Astrocyte of the cerebellum (primary cell): ENCODE measurements at places on chromosomes 4 and X.

- peak; percentile 27 for DNase-seq
Observed at GRCh38 chr4:60605646-60606354, 594.3 kb upstream of the ADGRL3 start.

GRCh38 chr4:8674311-8674885 is 81.8 kb downstream of the CPZ start:
- DNase-seq, result no peak

GRCh38 chr4:122658377-122658776 is 37.5 kb upstream of the IL21 start:
- no peak for DNase-seq

DNA sequence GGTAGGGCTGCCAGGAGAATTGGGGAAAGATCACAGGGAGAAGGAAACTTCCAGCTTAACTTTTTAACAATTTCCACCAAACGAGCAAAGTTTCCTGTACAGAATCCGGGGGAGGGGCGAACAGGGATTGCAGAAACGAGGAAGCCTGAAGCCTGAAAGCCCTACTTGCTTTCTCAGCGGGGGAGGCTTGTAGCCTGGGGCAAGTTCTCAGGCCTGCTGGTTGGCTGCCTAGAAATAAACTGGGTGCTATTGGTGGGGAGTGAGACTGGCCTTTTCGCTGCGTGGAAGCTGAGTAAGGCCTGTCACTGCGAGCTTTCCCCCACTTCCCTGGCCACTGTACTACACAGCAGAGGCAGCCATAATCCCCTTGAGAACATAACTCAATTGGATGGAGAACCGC is 110.8 kb upstream of the ATP8A1 start:
- DNase-seq, result no peak

GRCh38 chr4:30912098-30912714 is 192.0 kb downstream of the PCDH7 start:
- peak; percentile 2 for DNase-seq

- no peak for DNase-seq
Observed at GRCh38 chr4:168773388-168774195, 236.5 kb downstream of the CBR4 start.

- DNase-seq, result no peak
Observed at GRCh38 chr4:142656178-142656577, 189.9 kb downstream of the INPP4B start.

DNA sequence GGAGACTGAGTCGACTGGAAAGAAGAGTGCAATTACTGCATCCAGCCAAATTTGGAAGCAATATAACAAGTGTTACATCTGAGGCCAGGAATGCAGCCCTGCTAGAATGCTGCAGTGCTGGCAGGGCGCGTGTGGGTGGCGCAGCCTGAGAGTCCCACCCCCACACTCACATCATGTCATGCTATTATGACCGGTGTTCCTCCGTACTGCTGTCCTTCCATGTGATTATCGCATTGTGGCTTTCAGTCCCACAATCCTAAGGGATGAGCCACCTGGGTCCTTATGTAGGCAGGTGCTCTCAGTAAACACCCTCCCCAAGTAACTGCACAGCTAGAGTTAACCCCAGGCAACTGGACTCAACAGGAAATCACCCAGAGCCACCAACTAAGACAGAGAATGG is 122.6 kb upstream of the CPEB2 start:
- no peak for DNase-seq

DNA sequence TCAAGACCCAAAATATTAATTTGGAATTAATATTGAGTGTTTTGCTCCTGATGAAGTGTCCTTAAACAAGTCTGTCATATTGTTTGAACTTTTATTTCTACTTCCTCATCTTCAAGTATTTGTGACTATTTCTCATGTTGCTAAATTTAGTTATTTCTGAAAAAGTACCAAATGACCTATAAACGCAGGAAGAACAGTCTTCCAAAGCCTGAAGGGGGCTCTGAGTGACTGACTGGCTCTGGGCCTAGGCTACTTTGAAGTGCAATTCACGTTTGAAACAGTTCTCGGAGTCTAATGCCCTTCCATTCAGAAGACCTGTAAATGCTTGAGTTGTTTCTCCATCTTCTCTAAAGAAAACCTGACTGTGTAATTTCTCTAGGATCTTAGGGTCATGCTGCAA is 26.5 kb downstream of the GALNT7 start:
- no peak for DNase-seq

- peak; percentile 35 for DNase-seq
Observed at GRCh38 chrX:10450229-10450958, 170.0 kb downstream of the MID1 start.

- no peak for DNase-seq
Observed at GRCh38 chrX:100296183-100296753, 113.8 kb downstream of the PCDH19 start.

DNA sequence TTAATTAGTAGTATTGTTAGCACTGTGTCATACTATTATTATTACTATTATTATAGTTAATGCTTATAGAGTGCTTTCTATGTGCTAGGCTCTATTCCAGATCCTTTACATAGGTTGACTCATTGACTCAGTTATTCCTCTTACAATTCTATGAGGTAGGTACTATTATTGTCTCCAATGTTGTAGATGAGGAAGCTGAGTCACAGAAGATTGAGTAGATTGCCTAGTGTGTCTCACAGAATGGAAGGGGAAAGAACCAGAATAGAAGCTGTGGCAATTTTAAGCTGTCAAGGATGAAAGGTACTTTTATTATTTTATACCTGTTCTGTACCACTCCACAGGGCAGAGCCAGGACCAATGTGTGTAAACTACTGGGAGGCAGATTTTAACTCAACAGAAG is 1.9 kb upstream of the TCEAL1 start:
- no peak for DNase-seq

GRCh38 chrX:30822068-30822681 is 66.9 kb downstream of the TAB3 start:
- DNase-seq, result no peak

- DNase-seq, result peak; percentile 4
Observed at GRCh38 chrX:44903107-44903506, 30.1 kb downstream of the KDM6A start.
